ENCODE measurements at places on chromosomes 2 and 18.

DNA sequence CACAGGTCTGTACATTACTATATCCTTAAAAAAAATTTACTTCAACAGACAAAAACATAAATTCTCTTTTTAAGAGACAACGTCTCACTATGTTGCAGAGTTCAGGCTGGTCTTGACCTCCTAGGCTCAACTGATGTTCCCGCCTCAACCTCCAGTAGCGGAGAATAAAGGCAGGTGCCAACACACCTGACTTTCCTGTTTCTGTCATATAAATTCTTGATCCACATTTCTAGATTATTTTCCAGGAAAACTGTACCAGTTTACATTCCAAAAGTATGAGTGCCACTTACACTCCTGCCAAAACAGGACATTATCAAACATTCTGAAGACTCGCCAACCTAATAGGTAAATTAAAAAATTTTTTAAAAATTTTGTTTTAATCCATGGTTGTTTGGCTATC is 48.6 kb downstream of the PUM2 start:
- DNase-seq = no peak

DNA sequence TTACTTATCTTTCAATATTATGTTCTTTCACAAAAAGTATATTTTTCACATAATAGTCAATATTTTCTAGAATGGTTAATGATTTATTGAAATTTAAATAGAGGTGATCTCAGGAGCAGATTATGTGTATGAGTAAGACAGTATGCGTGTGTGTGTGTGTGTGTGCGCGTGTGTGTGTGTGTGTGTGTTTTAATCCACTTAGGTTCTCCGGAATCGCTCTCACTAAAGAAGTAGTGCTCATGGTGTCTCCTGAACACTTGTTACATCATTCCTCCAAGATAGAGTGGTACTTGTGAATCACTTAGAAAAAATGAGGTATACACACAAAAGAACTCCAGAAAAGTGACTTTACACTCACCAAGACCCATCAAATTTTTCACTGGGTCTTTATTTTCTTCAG is 91.0 kb upstream of the KCNH7 start:
- DNase-seq = no peak

- no peak for DNase-seq
These were observed 767 bp upstream of the NPPC start for GRCh38 chr2:231926761-231927565.

GRCh38 chr2:239973386-239973785 is 51.8 kb downstream of the NDUFA10 start:
- no peak for DNase-seq

DNA sequence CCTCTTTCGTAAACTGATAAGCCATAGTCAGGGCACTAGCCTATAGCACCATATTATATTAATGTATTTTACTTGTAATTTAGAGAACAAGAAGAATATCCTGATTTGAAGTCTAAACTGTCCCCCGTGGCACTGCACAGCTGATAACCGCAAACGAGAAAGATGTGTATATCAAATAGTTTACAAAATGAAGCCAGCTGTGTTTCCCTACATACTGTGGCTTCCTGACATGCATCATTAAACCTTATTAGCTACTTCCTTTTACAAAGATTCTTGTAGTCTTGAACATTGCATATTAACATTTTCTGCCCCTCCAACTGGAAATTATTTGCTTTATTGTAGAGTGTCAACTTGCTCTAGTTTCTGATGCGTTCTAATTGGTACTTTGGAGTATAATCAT is 153.5 kb upstream of the NFATC1 start:
- DNase-seq = no peak

DNA sequence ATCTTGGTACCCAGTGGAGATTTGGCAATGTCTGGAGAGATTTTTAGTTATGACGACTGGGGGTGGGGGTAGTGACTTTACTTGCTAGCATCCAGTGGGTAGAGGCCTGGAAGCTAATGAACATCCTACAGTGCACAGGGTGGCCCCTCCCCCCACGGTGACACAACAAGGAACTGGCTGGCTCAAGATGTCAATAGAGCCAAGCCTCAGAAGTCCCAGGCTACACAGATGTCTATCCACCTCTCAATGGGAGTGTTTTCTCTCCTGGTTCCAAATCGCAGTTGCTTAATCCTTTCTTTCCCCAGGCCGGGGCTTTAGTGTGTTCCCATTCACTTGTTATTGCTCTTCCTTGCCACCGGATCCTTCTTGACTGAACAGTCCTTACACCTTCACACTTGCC is 9.3 kb upstream of the CCBE1 start:
- DNase-seq = no peak

DNA sequence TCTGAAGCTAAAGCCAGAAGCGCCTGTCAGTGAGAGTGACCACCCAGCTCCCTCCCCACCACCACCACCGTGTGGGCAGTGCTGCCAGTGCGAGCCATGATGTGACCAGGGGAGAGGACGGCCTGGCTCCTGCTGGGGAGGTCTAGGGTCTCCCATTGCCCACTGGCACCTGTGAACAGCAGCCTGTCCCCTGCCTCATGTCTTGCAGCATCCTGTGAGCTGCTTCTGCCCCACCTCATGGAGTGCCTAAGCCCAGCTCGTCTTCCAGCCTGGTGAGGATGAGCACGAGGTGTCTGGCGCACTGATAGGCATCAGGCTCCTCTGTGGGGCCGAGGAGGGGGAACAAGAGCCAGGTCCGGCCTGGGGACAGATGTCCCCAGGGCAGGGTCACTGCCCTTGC is 61.4 kb downstream of the FAM168B start:
- DNase-seq = no peak

- no peak for DNase-seq
These were observed 5.4 kb upstream of the CRYGC start for GRCh38 chr2:208134928-208135586.

DNA sequence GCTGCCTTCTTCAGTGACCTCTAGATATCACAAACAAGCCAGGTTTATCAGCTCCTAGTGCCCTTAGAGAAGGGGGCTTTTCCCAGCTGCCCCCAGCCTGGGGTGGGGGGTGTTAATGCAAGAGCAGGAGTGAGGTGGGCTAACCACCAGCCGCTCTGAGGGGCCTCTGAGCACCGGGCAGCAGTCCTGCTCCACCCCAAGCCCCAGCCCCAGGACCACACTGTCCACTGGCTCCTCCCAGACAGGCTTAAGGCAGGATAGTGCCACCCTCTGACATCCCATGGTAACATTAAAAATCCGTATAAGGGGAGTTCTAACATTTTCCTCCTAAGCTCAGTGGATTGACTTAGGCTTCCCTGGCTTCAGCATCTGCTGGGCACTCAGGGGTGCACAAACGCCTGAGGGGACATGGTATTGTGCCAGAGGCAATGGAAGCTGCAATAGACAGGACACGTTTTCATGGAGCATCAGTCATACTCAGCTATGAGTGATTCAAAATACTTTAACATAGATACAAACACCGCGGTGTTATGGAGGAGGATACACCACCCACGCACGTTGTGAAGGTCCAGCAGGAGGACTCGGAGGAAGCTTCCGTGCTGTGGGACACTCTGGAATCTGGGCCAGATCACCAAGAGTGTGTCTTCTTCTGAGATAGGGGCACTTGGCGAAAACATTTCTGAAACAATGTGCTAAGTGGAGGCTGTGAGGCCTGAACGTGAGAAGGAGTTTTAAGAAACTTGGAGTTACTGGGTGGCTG is 112.7 kb upstream of the EPC2 start:
- no peak for DNase-seq

- DNase-seq = no peak
These were observed 73.2 kb downstream of the HS1BP3 start for GRCh38 chr2:20577495-20578235.

DNA sequence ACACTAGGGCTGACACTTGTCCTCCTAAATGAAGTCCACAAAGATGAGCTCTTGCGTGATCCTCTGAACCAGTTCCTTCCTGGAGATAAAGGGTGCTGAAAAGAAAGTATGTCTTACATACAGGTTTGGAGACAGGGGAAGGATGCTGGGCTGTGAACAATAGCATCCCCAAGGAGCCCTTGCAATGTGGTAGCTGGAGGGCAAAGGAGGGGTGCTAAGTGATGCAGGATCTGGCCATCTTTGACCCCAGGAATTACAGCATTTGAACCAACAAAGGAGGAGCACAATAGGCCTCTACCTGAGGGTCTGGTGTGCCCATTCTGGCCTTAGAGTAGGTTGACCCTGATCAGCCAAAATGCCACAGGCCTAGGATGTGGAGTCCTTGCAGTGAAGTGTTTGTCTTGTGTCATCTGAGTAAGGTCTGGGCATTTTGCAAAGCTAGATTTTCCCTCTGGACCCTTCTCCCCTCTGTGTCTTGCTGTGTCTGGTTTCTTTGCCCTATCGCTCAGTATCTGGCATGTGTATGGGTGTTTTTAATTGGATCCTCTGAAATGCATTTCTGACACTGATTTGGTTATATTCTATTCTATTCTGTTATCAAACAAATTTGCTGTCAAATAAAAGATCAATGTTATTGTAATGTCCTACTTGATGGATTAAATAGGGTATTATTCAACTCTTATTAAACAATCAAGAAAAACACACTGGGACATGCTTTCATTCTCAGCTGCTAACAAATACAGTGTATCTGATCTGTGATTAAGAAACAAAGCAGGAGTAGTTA is 364.8 kb upstream of the MEIS1 start:
- no peak for DNase-seq

DNA sequence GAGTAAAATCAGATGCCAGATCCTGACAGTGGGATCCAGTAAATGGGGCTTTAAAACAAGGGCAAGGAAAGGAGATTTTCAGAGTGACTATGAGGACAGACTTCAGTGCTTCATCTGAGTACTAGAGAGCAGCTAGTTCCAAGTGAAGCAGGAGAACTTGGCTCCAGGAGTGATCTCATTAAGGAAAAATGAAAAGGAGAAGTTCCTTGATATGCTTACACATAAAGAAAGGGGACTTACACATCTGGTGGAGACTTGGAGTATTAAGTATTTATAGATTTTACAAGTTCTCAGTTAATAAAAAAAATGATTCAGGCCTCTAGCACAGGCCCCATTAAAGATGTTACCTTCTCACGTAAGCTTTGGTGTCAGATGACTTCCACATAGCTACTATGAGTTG is 105.8 kb downstream of the ICOS start:
- DNase-seq = no peak

GRCh38 chr2:103823847-103824246 is 1030.1 kb upstream of the POU3F3 start:
- DNase-seq = no peak

DNA sequence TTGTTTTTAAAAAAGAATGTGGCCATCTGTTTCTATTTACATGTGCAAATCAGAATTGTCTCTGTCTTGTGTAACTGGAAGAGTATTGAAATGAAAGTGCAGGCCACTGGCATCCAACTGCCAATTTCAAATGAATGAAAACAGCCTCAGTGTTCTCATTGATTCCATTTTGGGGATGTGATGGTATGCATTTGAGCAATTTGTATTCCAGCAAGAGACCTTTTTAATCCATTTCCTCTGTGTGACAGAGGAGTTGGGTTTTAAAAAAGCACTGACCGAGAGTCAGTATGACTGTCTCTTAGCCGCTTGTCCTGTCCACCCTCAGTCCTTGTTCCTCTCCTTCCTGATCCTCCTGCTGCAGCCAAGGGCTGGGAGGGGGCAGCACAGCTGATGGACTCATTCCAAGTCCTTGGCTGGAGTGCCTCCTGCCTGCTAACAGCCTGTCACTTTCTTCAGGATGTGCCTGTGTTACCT is 50.0 kb downstream of the ASAP2 start:
- no peak for DNase-seq

GRCh38 chr2:136362676-136363390 is 244.9 kb upstream of the CXCR4 start:
- DNase-seq = no peak

DNA sequence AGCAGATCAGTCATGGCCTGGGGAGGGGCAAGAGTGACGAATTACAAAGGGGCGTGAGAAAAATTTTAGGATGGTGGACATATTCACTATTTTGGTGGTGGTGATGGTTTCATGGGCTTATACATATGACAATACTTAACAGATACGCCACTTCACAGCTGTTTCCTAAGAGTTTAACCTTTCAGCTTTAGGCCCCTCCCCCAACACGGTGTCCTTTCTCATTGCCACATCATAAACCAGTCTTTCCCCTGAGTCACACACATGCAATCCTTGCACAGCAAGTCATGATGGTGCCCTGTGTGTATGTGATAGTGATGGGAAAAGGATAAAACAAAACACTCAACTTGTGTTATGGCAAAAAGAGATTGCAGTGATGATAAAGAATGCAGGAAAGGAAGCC is 47.6 kb upstream of the IL1R1 start:
- DNase-seq = no peak

GRCh38 chr2:146918280-146918679 is 926.5 kb upstream of the ACVR2A start:
- DNase-seq = no peak

- DNase-seq = no peak
These were observed 16.5 kb downstream of the SEPTIN10 start for GRCh38 chr2:109597283-109597682.

DNA sequence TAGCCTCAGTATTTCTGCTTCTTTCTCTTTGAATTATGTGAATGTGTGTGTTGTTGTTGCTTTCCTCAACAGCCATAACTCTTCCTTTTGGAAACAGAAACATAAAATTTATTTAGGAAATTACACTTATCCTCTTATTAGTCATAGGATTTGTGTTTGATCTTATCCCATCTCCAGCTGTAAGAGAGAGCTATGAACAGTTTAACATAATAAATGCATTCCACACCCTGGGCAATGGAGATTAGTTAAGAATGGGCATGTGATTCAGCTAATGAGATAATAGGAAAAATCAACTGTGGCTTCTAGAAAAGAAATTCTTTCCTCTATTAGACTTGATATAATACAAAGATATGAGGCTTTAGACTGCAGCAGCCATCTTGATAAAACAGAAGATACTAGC is 55.0 kb downstream of the SCN7A start:
- DNase-seq = no peak

- DNase-seq = no peak
These were observed 5.5 kb downstream of the PDE11A start for GRCh38 chr2:178066890-178067669.

DNA sequence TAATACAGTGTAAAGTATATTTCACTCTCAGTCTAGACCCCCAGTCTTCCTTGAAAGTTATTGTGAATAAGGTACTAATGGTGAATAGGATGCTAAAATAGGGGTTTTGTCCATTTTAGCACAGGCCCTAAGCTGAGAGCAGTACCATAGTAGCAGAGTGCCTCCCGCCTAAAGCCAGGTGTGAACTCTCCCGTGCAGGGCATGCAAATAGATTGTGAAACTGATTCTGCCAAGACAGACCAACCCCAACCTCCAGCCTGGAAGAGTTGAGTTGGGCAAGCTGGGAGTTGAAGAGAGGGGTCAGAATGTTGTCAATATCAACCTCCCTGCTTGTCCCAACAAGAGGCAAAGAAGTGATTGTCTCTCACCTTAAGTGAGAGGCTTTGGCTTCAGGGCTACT is 97.4 kb upstream of the CYRIA start:
- DNase-seq = no peak

Measured in DMS 273 treated with DMSO at 0.1 percent for 48 hours (cell line).